ENCODE measurements at places on chromosomes 2 and 18.
A peak's percentile ranks its signal among the peaks of the same experiment; 100 is the strongest.

DNA sequence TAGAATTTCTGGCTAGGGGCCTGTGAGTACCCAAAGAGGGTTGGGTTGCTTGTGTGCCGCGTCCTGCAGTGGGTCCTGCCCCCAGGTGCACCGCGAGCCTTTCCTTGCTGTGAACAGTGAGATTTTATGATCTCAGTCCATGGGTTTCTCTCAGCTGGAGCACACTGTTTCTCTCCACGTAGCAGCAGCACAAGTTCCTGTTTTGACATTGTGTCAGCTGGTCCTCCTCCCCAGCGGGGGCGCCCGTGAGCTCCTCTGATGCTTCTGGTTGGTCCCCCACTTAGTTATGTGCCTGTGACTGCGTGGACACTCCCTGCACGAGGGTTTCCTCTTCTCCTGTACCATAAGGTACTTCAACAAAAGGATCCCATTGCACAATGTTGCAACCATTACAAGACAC is 29.8 kb downstream of the TSHZ1 start:
- no peak for DNase-seq

GRCh38 chr2:117674172-117674571 is 140.3 kb upstream of the DDX18 start:
- DNase-seq = no peak

- DNase-seq = no peak
Observed at GRCh38 chr2:139122711-139123158, 342.5 kb upstream of the NXPH2 start.

DNA sequence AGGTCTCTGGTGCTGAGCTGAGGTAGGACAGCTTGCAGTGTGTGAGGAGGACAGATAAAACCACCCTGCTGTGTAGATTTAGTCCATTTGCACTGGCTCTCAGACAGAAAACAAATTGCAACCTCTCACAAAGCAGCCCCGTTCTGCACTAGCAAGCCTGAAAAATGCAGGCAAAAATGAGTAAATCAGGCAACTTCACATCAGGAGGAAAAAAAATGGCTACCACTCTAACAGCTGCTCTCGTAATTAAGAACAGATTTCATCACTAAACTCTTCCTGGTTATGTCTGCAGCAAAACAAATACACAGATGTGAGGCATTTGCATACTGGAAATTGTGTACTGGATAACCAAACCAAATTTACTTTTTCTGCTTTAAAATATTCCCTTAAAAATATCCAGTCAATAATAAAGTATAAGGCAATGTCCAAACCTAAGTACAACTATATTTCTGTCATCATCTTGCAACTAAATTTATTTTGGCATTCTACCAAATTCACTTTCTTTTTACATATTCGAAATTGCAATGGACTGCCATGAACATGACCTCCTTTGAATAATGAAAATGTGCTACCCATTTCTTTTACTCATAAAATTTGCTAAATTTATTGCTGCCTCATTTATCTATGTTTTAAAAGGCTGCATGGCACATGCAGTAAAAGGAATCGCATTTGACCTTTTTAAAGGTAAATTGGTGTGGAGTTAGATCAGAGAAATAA is 157.4 kb downstream of the AFF3 start:
- DNase-seq = no peak

- no peak for DNase-seq
Observed at GRCh38 chr2:69734035-69734611, 7.8 kb upstream of the ANXA4 start.

DNA sequence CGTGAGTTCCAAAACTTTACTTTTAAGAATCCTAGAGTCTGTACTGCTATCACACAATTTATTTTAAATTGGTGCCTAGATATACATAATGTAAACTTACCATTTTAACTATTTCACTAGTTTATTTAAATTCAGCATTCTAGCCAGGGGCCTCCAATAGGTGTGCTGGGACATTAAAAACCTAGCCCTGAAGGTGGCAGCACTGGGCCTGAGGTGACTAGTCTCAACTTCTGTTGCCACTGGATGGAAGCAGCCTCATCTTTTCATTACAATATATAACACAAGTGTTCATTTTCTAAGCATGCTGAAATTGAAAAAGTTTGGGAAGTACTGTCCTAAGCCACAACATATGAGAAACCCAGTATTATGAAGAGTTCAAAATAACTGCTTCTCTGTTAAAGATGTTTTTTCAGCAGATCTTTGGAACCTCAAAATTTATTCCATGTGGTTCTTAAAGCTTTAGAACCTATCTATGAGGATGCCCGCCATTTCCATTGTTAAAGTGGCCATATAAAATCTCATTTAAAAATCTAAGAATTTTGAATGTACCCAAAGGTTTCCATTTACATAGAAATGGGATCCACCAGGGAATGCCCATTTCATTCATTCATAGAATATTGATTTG is 2.9 kb upstream of the RBBP8 start:
- DNase-seq = peak; percentile 65

- DNase-seq = no peak
Observed at GRCh38 chr2:84799772-84800171, 81.1 kb downstream of the TRABD2A start.

DNA sequence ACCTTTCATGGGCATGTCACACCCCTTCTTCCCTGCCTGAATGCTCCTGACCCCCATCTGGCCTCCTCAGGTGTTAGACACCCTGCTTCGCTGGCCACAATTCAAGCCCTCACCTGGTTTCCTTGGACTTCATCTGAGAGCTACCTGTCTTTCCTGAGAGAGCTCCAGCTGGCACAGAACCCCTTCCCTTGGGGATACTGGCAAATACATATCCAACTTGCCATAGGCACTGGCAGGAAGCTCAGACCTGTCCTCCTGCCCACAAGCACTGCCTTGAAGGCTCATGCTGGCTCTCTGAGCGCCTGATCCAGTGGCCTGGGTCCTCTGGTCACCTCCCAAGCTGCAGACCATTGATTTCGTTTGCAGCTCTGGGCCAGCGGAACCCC is 74.1 kb upstream of the MAP4K3 start:
- no peak for DNase-seq

DNA sequence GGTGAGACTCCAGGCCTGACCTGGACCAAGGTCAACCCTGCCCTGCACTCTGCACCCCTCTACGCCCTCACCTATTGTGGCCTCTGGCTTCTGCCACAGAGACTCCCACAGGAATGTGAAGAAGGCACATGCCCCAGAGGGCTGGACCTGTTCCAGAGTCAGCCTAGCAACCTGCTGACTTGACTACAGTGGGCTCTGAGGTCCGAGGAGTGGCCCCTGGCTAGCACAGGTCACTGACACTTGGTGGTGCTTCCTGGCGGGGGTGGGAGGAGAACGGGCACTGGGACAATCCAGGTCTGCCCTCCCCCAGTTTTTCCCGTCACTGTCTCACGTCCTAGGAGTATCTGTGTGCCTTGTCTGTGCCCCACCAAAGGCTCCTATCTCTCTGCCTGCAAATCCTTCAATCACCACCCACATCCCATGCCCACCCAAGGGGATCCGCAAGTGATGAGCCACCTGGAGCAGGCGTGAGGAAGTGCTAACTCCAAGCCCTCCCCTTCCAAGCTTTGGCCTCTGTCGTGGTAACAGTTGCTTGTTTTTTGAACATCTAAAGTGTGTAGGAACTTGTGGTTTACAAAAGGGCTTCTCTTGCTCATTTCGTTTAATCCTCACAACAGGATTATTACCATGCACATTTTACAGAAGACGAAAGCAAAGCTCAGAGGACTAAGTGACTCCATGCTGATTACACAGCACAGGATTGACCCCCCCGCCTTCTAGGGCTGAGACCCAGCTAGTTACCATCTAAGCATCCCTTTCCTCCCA is 86.2 kb downstream of the MCFD2 start:
- no peak for DNase-seq

GRCh38 chr2:141943918-141944317 is 186.9 kb downstream of the LRP1B start:
- no peak for DNase-seq

All from NCI-H1105 (cell line).